ENCODE measurements at places on chromosomes 1 and 21.

GRCh38 chr1:36963006-36963405 is 71.3 kb downstream of the GRIK3 start:
- DNase-seq, result no peak

DNA sequence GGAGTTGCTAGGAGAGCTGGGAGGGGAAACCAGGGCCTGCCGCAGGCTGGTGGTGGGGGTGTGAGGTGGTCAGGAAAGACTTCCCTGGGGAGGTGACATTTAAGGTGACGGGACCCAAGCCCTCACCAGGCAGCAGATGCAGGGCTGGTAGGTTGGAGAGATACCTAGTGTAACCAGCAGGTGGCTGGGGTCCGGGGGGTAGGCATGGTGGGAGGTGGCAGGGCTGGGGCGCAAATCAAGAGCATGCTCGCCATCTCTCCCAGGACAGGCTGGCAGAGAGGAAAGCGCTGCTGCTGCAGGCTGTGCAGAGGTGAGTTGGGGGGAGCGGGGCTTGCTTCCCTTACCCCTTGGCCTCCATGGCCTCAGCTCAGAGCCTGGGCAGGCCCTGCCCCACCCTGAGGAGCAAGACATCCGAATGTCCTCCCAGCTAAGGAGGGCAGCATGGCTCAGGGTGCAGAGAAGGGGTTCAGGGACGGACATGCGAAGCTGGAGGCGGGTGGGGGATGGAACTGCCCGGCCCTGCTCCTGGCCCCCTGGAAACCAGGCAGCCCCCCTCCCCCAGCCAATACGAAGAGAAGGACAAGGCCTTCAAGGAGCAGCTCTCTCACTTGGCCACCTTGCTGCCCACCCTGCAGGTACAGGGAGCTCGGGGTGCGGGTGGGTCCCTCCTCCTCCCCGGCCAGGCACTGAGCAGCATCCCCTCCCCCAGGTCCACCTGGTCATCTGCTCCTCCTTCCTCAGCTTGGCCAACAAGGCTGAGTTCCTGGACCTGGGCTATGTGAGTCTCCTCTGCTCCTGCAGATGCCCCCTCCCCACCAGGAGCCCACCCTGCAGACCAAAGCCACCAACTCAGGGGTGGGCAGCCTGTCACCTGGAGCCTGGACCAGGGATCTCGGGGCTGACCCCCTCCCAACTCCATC is 4.0 kb downstream of the RNF207 start:
- DNase-seq, result peak; percentile 24

GRCh38 chr1:174794861-174795260 is 204.9 kb upstream of the CACYBP start:
- DNase-seq, result no peak

GRCh38 chr1:206573319-206573718 is 38.9 kb downstream of the EIF2D start:
- no peak for DNase-seq

- peak; percentile 7 for DNase-seq
Observed at GRCh38 chr21:24276204-24276603, 1331.1 kb downstream of the MRPL39 start.

DNA sequence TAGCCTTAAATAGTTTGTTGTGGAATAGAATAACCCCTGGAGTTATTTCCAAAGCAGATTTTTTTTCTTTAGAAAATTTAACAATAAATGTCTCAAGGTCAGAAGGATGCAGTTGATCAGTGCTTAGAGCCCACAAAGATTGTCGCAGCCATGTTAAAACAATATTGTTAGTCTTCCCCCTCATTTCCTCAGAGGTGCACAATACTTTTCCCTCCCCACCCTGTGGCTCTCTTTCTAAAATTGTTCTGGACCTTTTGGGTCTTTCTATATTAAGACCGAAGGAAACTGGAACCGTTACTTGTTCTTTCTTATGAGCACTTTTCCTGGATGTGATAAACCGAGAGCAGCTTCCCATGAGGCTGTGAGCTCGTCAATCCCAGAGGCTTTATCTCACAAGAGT is 333.7 kb downstream of the HLX start:
- no peak for DNase-seq

GRCh38 chr21:41895643-41896493 is 16.7 kb upstream of the PRDM15 start:
- peak; percentile 48 for DNase-seq

- DNase-seq, result no peak
Observed at GRCh38 chr1:14561014-14561693, 37.3 kb upstream of the KAZN start.

DNA sequence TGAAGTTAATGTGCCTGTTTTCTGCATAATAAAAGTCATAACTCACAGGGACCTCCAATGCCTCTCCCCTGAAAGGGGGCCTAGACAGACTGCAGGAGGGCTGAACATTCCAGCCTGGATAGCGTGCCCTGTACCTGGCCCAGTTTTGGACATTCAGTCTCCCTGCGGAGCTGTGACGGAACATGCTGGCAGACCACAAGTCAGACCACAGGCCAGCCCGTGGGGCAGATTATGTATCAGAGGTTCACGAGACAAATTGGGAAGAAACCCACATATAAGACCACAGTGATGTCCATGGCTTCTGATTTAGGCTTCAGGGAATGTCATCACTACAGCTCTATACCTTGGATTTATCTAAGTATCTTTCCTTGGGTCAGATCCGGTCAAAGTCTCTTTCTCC is 151.5 kb upstream of the POU3F1 start:
- no peak for DNase-seq

DNA sequence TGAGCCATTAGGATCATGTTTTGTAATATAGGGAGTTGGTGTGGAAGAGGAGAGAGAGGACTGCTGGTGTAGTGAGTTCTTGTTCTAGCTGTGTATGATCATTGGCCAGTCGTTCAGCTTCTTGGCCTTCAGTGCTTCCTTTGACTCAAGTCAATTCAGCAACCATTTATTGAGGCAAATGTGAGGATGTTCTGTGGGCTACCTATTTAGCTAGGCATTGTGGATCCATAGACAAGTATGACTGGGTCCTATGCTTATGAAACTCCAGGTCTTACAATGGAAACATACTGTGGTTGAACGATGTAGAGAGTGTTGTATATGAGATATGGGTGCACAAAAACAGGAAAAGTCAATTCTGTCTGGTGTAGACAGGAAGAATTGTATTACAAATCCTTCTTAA is 41.7 kb downstream of the NFIA start:
- DNase-seq, result no peak

GRCh38 chr1:226406401-226406881 is 1.5 kb downstream of the PARP1 start:
- DNase-seq, result no peak

GRCh38 chr1:232793944-232794343 is 11.3 kb upstream of the MAP10 start:
- DNase-seq, result peak; percentile 48

DNA sequence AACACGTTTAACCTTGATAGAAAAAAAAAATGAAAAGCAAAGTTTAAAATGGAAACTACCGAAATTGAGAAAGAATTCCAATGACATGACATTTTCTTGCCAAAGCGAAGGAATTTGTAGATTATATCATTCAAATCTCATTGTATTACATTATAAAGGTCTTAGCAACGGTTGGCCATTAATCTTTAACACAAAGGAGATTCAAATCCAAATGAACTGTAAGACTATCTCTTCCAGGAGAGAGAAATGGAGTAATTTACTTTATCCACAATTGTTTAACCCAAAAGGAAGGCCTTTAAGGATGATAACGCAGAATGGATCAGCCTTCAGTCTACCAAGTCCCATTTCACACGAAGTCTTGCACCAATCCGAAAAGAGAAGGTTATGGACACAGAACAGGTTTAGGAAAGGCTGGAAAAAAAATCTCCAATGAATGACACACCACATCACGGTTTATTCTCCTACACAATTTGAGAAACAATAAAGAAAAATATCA is 1.5 kb downstream of the ENAH start:
- no peak for DNase-seq

Measured in stomach (tissue), 19 donors.